ENCODE measurements at places on chromosomes 2 and 18.

DNA sequence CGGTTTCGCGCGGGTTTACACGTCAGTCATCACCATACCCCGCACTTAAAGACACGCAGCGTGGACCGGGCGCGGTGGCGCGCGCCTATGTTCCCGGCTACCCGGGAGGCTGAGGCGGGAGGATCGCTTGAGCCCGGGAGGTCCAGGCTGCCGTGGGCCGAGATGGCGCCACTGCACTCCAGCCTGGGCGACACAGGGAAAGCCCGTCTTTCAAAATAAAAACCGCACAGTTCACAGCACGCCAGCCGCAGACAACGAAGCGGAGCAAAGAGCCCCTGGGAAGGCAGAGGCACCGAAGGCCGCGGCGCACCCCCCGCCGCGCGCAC, 328 bp downstream of the DTYMK start:
- DNase-seq = no peak

- DNase-seq = no peak
Measured at GRCh38 chr2:63591566-63592175, 2.9 kb downstream of the MDH1 start.

DNA sequence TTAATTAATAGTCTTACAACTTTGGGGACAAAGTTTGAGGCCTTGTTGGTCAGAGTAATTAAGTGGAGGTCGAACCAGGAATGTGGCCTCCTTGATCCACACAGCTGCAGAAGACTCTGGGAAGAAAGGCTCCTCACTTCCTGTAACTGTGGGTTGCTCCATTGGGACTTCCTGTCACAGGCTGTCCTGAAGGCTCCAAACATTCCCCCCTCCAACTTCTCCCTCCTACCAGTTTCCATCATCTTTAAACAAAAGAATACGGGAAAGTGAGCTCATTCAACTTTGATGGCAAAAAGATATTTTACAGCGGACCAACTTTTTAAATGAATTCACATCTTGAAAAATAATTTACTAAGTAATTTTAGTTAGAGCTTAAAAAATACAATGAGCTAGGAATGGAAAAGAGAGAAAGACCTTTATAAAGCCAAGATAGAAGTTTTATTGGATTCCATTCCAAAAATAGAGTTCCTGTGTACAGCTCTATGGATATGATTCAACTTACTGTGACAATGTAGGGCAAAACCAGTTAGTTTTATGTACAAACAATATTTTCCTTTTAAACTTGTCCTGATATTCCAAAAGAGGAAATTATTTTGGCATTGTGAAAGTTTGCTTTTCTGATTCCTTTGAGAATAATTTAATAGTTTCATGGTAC, 212.0 kb upstream of the NABP1 start:
- DNase-seq = no peak

- no peak for DNase-seq
Measured at GRCh38 chr2:36658277-36658748, 38.2 kb upstream of the VIT start.

- no peak for DNase-seq
Measured at GRCh38 chr18:36590621-36591580, 237.9 kb downstream of the TPGS2 start.

GRCh38 chr2:67755156-67755882, 307.5 kb downstream of the C1D start:
- no peak for DNase-seq

DNA sequence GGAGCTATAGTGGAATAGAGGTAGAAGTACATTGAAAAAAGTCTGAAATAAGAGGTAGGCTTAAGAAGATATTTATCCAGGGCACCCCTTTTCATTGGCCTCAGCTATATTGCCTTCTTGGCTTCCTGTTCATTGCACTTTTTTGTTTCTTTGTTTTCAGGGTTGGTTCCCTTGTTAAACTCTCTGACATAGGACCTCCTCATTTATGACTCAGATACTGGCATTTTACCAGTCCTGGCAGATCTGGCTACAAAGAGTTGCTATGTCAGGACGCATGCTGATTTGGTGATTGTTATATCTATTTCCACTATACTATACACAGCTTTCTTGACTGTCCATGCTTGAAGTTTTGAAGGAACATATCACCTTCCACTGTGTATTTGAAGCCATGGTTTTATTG, 60.0 kb downstream of the GCA start:
- no peak for DNase-seq

GRCh38 chr2:185567940-185568339, 170.7 kb upstream of the FSIP2 start:
- DNase-seq = no peak

- no peak for DNase-seq
Measured at GRCh38 chr2:232699110-232699509, 2.0 kb downstream of the GIGYF2 start.

All from T-helper 1 cell (primary cell).